ENCODE measurements at places on chromosomes 1 and 21. TPM values are rescaled to one million over a fixed set of nuclear protein-coding genes. Genes with fewer than 3 reads are reported as not detected.

Gene CNR2
- not detected for total RNA-seq

Gene TMEM269
- total RNA-seq = 0.91 TPM

Gene CASQ2
- 0.12 TPM for total RNA-seq

Gene TAS1R3
- 0.64 TPM for total RNA-seq

Gene KRTAP19-5
- total RNA-seq = not detected

Gene TRIM67
- 1.6 TPM for total RNA-seq

Gene AMY2A
- not detected for total RNA-seq

Gene EVA1C
- not detected for total RNA-seq

DNA sequence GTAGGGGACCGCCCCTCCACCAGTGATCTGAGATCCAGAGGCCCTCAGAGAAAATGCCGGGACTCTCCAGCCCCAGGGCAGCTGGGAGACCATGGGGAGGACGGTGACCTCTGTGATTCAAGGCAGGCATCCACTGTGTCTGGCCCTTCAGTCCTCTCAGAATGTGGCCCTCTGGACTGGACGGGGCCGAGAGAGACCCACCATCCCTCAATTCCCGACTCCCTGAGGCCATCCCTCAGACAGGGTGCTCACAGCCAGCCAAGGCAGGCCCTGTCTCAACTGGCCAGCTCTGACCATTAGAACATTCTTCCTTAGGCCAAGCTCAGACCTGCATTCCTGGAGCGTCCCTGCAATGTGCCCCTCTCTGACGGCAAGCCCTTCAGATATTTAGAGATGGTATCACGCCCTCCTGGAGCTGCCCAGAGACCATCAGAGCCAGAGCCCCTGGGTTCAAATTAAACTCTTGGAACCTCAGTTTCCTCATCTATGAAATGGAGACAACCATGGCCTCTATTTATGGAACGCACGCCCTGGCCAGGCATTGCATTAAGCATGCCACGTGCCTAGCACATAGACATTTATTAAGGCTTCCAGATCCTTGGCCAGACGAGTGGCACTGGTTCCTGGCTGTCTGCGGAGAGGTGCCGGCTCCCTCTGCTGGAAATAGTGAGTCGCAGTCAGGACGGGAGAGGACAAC, 9.6 kb upstream of the EPS8L3 start:
- no peaks in the 10 kb centered on the region for H3K36me3 ChIP-seq
- H3K27ac ChIP-seq = peak overlapping the region; percentile 52
- H3K4me1 ChIP-seq = peaks cover 23% of the 10 kb centered on the region
- peaks cover 3% of the 10 kb centered on the region for H3K27me3 ChIP-seq
- peak; percentile 63 for DNase-seq

- H3K4me1 ChIP-seq = peaks cover 45% of the 10 kb centered on the region
- H3K36me3 ChIP-seq = peaks cover 2% of the 10 kb centered on the region
- peak overlapping the region; percentile 84 for H3K27ac ChIP-seq
- DNase-seq = peak; percentile 15
Measured at GRCh38 chr1:8113262-8114220, 87.4 kb upstream of the ERRFI1 start.

DNA sequence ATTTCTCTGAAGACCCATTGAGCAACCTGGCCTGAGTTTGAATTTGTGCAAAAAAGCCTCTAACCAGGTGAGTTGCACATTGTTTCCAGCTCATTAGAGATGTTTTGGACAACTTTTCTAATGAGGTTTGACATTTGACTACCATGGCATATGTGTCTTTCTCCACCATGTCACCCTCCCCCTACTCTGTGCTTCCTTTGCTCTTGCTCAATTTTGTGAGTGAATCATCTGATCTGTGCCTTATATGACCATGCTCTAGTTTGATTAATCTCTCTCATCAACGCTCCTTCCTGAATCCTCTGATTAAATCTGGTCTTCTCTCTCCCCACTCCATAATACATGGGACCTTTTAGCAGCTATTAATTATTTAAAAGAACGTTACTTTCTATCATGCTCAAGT, 144.8 kb upstream of the SAMSN1 start:
- H3K36me3 ChIP-seq = no peaks in the 10 kb centered on the region
- no peaks in the 10 kb centered on the region for H3K27me3 ChIP-seq
- no peak overlapping the region for H3K27ac ChIP-seq

DNA sequence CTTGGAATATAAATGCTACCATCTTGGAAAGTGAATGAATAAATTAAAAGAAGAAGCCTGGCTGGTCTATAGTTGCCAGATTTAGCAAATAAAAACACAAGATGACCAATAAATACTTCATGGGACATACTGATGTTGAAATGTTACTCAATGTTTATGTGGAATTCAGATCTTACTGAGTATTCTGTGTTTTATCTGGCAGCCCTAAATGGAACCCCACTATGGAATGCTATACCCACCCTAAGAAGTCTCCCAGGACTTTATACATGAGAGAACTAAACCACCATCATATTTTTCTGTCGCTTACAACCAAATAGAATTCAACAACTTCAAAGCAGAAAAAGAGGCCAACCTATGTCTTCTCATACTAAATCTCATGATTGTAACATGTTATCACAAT, 177.6 kb upstream of the HMCN1 start:
- DNase-seq = no peak
- H3K4me1 ChIP-seq = no peaks in the 10 kb centered on the region
- no peaks in the 10 kb centered on the region for H3K27me3 ChIP-seq
- no peak overlapping the region for H3K4me3 ChIP-seq

DNA sequence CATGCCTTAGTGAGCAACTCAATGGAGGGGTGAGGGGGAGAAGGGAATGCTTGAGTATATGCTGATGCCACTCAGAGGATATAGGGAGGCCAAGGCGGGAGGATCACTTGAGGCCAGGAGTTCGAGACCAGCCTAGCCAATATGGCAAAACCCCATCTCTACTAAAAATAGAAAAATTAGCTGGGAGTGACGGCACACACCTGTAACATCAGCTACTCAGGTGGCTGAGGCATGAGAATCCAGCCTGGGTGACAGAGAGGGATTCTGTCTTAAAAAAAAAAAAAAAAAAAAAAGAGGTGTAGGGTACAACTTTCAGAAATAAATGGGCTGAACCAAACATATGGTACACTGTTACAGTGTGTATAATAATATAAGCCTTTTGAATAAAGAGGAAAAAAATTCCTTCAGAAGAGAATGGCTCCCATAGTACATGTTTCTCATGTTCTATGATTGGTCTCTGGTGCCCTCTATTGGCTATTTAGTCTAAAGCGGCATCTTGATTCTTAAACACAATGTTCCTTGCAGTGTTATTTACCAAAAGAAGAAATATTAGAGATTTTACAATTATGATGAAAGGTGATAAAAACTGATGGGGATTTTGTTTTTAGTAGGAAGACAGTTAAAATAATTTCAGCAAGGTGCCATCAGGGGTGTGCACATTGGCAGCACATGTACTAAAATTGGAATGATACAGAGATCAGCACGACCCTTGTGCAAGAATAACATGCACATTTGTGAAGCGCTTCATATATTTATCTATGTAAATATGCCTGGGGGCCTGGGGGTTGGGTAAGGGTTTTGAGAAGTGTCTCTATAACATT, 109.8 kb downstream of the PATJ start:
- no peaks in the 10 kb centered on the region for H3K4me1 ChIP-seq
- no peaks in the 10 kb centered on the region for H3K27me3 ChIP-seq
- H3K4me3 ChIP-seq = no peak overlapping the region
- no peak for DNase-seq
- H3K36me3 ChIP-seq = no peaks in the 10 kb centered on the region

GRCh38 chr21:38429011-38429410, 69.3 kb downstream of the ERG start:
- no peak overlapping the region for H3K27ac ChIP-seq
- DNase-seq = no peak
- no peaks in the 10 kb centered on the region for H3K27me3 ChIP-seq
- H3K36me3 ChIP-seq = no peaks in the 10 kb centered on the region
- no peak overlapping the region for H3K4me3 ChIP-seq

GRCh38 chr1:154833209-154833608, 36.9 kb downstream of the KCNN3 start:
- no peak overlapping the region for H3K4me3 ChIP-seq
- H3K36me3 ChIP-seq = no peaks in the 10 kb centered on the region
- H3K27me3 ChIP-seq = no peaks in the 10 kb centered on the region
- H3K27ac ChIP-seq = peak overlapping the region; percentile 53
- DNase-seq = no peak

- no peak overlapping the region for H3K4me3 ChIP-seq
- H3K27me3 ChIP-seq = no peaks in the 10 kb centered on the region
- no peak for DNase-seq
- no peaks in the 10 kb centered on the region for H3K36me3 ChIP-seq
- H3K4me1 ChIP-seq = peaks cover 18% of the 10 kb centered on the region
Measured at GRCh38 chr21:16742131-16742641, 770.7 kb upstream of the CXADR start.

GRCh38 chr1:221778535-221779142, 36.8 kb upstream of the DUSP10 start:
- H3K36me3 ChIP-seq = no peaks in the 10 kb centered on the region
- DNase-seq = no peak
- H3K4me1 ChIP-seq = peaks cover 5% of the 10 kb centered on the region
- H3K27ac ChIP-seq = no peak overlapping the region

DNA sequence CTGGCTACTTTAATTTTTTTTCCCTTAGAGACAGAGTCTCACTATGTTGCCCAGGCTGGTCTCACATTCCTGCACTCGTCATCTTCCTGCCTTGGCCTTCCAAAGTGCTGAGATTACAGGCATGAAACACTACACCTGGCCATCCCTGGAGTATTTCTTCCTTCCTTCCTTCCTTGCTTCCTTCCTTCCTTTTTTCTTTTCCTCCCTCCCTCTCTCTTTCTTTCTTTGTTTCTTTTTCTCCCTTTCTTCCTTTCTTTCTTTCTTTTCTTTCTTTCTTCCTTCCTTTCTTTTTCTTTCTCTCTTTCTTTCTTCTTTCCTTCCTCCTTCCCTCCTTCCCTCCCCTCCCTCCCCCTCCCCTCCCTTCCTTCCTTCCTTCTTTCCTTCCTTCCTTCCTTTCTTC, 46.4 kb upstream of the PM20D1 start:
- no peak overlapping the region for H3K27ac ChIP-seq
- H3K4me1 ChIP-seq = no peaks in the 10 kb centered on the region

DNA sequence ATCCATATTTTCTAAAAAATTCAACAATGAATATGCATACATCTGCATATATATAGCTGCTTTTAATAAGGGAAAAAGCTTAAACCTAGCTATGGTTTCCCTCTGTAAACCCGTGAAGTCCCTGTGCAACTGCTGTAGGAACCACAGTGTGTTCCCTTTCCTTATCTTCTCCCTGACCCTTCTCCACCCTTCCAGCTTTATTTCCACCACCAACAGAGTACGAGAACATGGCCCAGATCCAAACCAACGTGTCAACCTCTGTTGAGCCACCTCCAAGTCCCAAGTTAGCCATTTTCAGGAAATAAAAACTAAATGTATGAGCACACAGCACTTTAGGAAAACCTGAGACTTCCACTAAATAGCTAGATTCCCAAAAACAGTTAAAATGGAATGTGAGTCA, 20.3 kb downstream of the SUSD4 start:
- H3K27me3 ChIP-seq = peaks cover 5% of the 10 kb centered on the region
- no peak for DNase-seq
- H3K36me3 ChIP-seq = no peaks in the 10 kb centered on the region
- H3K4me3 ChIP-seq = no peak overlapping the region
- H3K27ac ChIP-seq = no peak overlapping the region

- no peak overlapping the region for H3K4me3 ChIP-seq
- no peak for DNase-seq
- no peaks in the 10 kb centered on the region for H3K4me1 ChIP-seq
- H3K27me3 ChIP-seq = peaks cover 22% of the 10 kb centered on the region
- H3K36me3 ChIP-seq = no peaks in the 10 kb centered on the region
Measured at GRCh38 chr1:215076322-215076721, 6.2 kb upstream of the KCNK2 start.

- H3K27me3 ChIP-seq = peaks cover 7% of the 10 kb centered on the region
- no peak for DNase-seq
- H3K4me1 ChIP-seq = peaks cover 4% of the 10 kb centered on the region
- no peak overlapping the region for H3K4me3 ChIP-seq
- H3K27ac ChIP-seq = no peak overlapping the region
Measured at GRCh38 chr1:203034422-203035110, 8.3 kb downstream of the PPFIA4 start.

DNA sequence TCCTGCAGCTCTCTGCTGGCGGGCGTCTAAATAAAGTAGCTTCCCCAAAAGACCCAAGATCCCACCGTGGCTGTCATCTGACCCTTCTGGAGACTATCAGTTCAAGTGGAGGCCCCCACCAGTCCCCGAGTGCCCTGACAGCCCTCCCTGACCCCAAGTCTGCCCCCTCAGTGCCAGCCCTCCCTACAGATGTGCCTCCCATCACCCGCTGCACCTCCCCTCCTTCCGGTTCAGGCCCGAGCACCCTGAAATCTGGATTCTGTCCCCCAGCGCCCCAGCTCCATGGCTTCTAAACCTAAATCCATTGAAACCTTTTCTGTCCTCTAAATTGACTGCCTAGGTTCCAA, 595 bp downstream of the IL10RB start:
- no peak for DNase-seq
- H3K36me3 ChIP-seq = no peaks in the 10 kb centered on the region
- H3K27ac ChIP-seq = no peak overlapping the region
- peak overlapping the region; percentile 91 for H3K4me3 ChIP-seq
- peaks cover 21% of the 10 kb centered on the region for H3K4me1 ChIP-seq

- peaks cover 8% of the 10 kb centered on the region for H3K4me1 ChIP-seq
- H3K27me3 ChIP-seq = no peaks in the 10 kb centered on the region
- H3K27ac ChIP-seq = no peak overlapping the region
- H3K36me3 ChIP-seq = no peaks in the 10 kb centered on the region
- DNase-seq = no peak
- no peak overlapping the region for H3K4me3 ChIP-seq
Measured at GRCh38 chr1:87437663-87438295, 109.1 kb downstream of the LMO4 start.

DNA sequence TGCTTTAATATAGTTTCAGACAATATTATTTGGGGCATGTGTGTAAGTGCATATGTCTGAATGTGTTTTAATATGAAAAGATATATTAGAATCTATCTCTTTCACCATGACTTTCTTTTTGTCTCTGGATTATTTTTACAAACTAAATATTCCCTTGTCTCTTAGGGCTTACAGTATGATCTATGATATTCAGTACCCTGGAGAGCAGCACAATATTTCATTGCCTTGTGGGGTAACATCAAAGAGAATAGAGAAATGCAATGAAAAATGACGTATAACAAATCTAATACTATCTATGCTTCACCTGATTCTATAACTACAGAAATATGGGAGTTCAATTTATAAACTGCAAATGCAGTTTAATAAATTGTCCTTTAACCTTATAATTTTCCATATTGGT, 2084.5 kb downstream of the MRPL39 start:
- no peaks in the 10 kb centered on the region for H3K27me3 ChIP-seq
- DNase-seq = no peak
- H3K4me1 ChIP-seq = no peaks in the 10 kb centered on the region
- no peaks in the 10 kb centered on the region for H3K36me3 ChIP-seq
- no peak overlapping the region for H3K27ac ChIP-seq

DNA sequence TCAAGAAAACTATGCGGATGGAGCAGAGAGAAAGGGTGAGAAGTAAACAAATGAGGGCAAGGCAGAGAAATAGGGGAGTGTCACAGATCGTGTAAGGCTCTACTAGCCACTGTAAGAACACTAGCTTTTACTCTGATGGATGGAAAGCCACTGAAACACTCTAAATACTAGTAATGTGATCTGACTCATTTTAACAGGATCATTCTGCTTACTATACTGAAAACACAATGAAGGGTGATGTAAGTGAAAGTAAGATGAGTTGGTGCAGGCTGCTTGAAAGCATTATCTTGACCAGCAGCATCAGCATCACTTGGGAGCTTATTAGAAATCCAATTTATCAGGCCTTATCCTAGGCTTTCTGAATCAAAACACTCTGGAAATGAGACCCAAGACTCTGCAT, 32.7 kb downstream of the TUT4 start:
- H3K36me3 ChIP-seq = peaks cover 7% of the 10 kb centered on the region
- peaks cover 12% of the 10 kb centered on the region for H3K4me1 ChIP-seq
- H3K27me3 ChIP-seq = no peaks in the 10 kb centered on the region
- no peak overlapping the region for H3K4me3 ChIP-seq
- DNase-seq = no peak

All from neural crest cell (in vitro differentiated cells).